Fibroblast of skin of abdomen (primary cell): ENCODE measurements at places on chromosomes 16 and 17.

DNA sequence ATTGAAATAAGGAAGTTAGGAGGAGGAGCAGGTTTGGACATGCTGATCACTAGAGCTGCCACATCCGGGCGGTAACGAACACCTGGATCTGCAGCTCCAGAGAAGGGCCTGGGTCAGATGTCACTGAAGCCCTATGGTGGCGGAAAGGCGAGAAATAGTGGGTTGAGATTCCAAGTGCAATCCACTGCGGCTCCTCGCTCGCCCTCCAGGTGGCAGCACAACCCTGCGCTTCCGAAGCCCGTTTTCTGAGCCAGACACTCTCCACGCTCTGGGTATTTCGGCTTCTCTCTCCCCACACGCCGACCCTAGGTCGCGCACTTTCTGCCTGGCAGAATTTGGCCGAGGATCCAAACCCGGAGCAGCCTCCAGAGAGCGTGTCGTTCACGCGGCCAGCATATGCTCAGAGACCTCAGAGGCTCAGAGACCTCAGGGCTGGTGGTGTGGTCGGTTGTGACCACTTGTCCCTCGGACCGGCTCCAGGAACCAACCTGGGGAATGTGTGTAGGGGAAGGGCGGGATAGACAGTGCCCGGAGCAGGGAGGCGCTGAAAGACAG is 922 bp upstream of the SLC2A4 start:
- peak; percentile 68 for DNase-seq

DNA sequence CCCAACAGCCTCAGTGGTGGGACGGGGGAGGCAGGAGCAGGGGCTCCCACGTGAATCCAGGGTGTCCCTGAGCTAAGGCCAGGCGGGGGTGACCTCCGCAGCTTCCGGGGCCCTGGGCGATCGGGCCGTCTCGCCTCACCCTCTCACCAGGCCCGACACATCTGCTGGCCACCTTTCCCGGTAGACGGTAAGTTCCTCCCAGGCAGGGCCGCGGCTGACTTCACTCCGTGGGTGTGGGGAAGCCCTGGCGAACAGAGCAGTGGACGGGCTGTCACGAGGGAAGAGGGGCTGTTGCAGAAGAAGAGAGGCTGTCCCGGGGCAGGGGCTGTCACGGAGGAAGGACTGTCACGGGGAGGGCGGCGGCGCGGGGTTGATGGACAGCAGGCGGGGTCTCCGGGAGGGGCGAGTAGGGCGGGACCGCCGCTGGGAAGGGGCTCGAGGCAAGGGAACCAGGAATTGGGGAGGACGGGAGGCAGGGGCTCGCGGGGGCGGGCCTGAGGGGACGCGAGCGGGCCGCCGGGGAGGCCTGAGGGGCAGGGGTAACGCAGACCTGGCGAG is 498 bp downstream of the PKMYT1 start:
- no peak for DNase-seq

- DNase-seq = no peak
These were observed 70.8 kb downstream of the NLK start for GRCh38 chr17:28113269-28113668.

DNA sequence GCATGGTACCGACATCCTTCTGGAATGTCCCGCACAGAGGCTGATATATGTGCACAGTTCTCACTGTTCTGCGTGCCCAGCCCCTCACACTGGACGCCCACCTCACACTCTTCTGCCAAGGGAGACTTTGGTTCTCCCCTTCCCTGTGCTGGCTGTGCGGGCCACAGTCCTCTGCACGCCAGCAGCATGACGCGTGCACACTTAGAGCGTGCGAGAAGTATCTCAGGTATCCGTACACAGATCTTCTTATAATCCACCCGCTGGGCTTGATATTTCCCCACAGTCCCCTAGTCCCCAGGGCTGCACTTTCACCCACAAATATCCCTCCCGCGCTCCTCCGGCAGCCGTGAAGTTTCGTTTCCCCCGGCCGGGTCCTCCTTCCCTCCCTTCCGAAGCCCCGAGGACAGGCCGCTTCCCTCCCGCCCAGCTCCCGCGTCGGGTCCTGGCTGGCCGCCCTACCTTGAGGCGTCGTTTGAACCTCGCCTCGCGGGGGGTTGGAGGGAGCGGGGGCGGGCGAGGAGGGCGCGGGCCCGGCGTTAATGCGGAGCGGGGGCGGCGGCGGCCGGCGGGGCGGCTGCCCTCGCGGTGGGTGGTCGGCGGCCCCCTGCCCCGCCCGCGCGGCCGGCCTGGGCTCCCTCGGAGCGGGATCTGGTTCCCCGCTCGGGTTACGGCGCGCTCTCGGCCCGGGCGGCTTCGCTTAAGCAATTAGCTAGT is 5.0 kb upstream of the FOXF1 start:
- DNase-seq = no peak

DNA sequence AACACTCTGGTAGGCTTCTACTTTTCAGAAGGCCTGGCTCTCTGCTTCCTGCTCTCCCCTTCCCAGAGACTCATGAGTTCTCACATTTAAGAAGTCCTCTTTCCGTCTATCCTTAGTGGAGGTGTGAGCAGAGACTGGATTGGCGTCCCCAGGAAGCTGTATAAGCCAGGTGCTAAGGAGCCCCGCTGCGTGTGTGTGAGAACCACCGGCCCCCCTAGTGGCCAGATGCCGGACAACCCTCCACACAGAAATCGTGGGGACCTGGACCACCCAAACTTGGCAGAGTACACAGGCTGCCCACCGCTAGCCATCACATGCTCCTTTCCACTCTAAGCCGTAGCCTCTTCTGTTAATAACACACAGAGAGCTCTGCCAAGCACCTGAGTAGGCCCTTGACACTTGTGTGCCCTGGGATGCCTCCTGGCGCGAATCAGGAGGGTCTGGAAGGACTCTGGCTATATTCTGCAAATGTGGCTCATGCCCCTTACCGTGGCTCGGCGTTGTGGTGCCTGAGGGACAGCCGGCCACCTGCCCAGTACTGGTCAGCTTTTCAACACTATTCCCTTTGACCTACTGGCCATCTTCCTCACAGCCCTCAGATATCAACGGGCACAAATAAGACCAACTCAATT is 13.9 kb downstream of the CYB5D2 start:
- DNase-seq = no peak

- no peak for DNase-seq
These were observed 3.6 kb downstream of the SNTB2 start for GRCh38 chr16:69190598-69190997.

- no peak for DNase-seq
These were observed 170.3 kb downstream of the SLC39A11 start for GRCh38 chr17:72922219-72922618.

GRCh38 chr17:31537565-31538011 is 146.1 kb downstream of the RAB11FIP4 start:
- DNase-seq = no peak

DNA sequence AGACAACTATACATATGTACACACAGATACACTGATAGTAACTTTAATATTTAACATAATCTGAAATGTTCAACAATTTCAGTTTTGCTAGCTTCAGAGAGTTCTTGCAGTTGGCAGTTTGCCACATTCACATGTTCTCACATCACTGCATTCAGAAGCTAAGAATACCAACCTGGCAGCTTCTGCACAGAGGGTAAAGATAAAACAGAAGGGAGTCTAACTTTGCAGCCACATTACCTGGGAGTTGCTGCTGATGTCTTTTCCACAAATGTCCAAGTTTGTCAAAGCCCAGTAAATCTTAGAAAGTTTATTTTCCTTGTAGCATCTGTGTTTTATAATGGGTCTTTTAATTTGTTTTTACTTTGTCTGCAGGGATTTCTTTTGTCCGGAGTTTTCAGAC is 332.0 kb downstream of the BCAS3 start:
- DNase-seq = peak; percentile 9

DNA sequence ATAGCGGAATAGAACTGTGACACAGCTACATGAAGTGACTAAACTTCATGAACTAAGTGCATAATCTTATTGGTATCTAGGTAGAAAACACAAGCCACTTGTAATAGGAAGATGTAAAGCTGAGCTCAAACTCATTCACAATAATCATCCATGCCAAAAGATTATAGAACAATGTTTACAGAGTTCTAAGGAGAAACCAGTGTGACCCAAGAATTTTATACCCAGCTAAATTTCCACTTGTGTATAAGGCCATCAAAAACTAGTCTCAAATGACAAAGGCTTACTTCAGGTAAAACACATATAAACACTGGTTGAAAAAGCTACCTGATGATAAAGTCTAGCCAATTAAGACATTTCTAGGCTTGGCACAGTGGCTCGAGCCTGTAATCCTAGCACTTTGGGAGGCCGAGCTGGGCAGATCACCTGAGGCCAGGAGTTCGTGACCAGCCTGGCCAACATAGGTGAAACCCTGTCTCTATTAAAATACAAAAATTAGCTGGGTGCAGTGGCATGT is 16.9 kb upstream of the CPD start:
- DNase-seq = no peak

DNA sequence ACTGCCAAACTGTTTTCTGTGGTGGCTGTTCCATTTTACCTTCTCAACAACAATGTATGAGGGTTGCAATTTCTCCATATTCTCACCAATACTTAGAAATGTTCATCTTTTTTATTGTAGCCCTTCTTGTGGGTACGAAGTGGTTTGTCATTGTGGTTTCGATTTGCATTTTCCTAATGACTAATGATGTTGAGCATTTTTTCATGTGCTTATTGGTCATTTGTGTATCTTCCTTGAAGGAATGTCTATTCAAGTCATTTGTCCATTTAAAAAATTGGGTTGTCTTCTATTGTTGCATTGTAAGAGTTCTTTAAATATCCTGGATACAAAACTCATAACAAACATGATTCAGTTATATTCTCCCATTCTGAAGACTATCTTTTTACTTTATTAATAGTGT is 47.5 kb upstream of the CCL2 start:
- no peak for DNase-seq

GRCh38 chr17:4823373-4824089 is 9.6 kb upstream of the MINK1 start:
- DNase-seq = no peak

- no peak for DNase-seq
These were observed 17.5 kb upstream of the CCL22 start for GRCh38 chr16:57341062-57341440.

GRCh38 chr17:45160447-45161287 is 1.0 kb upstream of the HEXIM2 start:
- DNase-seq = peak; percentile 73

DNA sequence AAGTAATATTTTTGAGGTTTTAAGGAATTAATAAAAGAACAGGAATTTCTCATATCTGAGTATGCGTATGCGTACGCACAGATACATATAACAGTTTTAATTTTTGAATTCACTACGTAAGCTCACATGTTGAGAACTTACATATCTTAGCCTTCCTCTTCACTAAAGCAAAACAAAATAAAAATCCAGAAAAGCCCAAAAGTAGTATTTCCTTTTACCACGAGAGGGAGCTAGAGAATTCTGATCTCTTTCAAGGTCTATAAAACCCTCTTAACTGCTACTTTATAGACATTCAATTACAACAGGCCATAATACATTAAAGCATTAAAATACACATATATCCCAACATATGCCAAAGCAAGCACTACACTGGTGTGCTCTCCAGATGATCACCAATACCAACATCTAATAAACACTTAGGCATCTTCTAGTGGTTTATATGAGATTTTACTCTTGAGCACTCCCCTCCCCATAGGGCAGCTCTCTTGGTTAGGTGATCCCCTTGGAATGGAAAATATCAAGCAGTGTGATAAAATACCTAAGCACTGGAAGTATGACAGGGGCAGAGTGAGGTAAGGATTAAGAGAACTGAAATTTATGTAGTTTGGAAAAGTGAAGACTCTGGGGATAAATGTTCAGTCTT is 94.0 kb downstream of the SKAP1 start:
- DNase-seq = peak; percentile 66

DNA sequence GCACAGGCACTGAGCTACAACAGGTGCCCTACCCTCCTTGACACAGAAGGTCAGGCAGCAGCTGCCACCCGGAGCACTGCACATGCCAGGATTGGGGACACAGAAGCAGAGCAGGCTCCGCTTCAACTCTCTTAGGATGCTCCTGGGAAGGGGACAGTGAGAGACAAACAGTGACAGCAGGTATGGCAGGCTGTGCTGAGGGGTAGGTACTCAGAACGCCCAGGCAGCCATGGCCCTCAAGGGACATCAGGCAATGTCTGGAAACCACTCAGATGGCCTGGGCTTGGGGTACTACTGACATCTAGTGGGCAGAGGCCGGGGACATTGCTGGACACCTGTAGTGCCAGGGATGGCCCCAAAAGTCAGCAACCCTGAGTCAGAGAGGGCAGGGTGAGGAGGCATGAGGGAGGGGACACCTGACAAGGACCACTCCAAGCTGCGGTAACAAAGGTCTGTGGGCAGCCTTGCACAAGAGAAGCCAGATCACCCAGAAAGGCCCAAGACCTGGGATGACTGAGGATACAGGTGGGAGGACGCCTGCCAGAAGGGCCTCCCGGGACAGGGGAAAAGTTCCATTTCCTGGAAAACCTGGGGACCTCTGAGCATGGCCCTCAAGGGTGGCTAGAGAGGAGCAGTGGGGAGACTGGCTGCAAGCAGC is 21.2 kb downstream of the PEMT start:
- DNase-seq = no peak

DNA sequence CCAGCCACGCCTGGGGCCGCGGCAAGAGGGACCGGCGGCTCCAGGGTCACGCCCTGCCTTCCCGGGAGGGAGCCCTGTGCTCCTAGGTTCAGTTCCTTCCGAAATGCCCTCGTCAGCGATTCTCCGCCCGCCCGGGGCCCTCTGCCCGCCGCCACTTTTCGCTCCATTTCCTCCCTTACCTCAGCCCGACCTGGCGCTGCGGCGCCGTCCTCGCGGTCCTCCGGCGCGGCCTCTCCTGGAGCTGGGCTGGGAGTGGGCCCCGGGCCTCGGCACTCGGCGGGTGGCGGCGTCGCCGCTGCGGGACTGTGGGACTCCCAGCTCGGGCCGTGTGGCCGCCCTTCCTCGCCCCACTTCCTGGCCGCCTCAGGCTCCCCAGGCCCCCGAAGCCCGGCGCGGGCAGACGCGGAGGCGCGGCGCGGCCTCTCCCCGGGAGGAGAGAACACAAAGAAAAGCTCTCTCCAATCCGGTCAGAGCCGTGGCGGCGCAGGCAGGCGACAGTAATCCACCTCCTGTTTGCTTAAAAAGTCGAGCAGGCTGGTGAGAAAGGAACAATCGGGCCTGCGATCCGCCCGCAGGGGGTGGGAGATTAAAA is 1.6 kb downstream of the BAHCC1 start:
- DNase-seq = peak; percentile 45

- no peak for DNase-seq
These were observed 3.0 kb upstream of the MTMR4 start for GRCh38 chr17:58517378-58517927.

- no peak for DNase-seq
These were observed 6.8 kb upstream of the SP6 start for GRCh38 chr17:47857551-47858455.

GRCh38 chr17:8481089-8481488 is 45.4 kb downstream of the NDEL1 start:
- DNase-seq = no peak

GRCh38 chr16:11673091-11674000 is 5.1 kb downstream of the SNN start:
- DNase-seq = no peak
